ENCODE measurements at places on chromosomes 4 and X.

DNA sequence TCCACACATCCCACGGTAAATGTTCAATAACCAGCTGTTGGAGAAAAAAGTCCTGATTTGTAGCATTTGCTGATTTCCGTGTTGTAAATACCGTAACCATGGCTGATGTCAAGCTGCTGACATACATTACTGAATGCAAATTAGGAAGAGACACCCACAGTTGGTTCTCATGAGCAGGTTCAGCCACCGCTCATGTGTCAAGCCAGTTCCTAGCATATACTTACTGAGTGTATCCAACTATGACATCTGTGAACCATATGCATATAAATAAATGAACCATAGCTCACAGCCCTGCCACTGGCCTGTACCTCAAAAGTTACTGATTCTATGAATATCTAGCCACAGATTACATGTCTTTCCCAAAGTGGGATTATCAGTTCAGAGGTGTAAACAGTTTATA is 29.5 kb downstream of the FHDC1 start:
- DNase-seq, result no peak

GRCh38 chr4:25161593-25161950 is 1.3 kb upstream of the SEPSECS start:
- no peak for DNase-seq

- no peak for DNase-seq
These were observed 67.1 kb upstream of the MYOZ2 start for GRCh38 chr4:119068529-119068962.

DNA sequence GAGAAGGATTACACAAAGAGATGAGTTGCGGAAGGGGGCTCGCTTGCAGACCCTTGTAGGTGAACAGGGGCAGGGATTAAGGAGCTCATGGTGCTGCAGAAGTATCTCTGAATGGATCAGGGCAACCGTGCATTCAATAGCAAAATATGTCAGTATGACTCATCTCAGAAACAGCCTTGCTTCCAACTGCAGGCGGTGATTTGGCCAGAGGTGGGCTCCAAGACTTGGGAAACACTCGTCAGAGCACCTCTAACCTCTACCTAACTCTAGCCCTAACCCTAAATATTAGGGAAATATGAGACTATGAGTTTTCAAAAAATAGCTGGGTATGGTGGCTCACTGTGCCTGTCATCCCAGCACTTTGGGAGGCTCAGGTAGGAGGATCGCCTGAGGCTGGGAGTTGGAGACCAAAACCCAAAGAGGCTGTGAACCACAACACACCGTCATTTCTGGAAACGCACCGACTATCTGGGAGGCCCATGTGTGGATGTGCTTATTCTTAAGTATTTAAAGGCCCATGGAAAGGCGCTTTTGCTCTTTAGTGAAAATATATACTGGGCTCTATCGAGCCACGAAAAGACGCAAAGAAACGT is 102.6 kb downstream of the DHRSX start:
- DNase-seq, result no peak

GRCh38 chr4:8507196-8507570 is 66.6 kb downstream of the TRMT44 start:
- no peak for DNase-seq

- no peak for DNase-seq
These were observed 107.2 kb downstream of the ANAPC4 start for GRCh38 chr4:25484243-25484721.

DNA sequence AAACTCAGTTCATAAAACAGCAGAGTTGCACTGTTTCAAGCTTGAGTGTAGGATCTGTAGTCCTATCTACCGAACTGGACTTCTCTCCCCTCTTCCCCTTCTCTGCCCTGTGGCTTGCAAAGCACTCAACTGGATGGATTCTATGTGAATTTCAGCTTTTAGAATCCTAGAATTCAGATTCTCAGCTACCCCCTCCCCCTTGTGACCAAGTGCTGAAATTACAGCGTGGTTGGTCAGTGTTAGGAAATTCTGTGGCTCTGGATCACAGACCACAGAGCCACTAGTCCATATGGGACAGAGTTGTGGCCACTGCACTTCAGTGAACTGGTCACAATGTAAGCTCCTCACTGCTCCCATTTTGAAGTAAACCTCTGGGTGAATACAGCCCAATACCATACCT is 64.6 kb upstream of the TRPC5 start:
- DNase-seq, result no peak

DNA sequence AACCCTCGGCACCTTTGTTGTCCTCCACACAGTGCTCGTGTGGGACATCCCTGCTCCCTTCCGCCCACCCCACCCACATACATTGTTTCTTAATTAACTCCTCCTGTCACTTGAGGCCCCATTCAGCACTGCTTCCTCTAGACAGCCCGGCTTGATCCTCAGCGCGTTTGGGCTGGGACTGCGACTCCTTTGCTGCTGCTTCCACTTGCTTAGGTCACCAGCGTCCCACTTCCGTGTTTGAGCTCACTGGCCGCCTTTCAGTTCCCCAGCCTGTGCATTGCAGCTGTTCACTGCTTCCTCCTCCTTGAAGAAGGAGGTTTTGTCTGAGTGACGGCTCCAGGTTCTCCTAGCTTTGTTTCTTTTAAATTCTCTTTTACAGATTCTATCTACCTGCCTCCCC is 16.1 kb downstream of the RNF4 start:
- peak; percentile 21 for DNase-seq

DNA sequence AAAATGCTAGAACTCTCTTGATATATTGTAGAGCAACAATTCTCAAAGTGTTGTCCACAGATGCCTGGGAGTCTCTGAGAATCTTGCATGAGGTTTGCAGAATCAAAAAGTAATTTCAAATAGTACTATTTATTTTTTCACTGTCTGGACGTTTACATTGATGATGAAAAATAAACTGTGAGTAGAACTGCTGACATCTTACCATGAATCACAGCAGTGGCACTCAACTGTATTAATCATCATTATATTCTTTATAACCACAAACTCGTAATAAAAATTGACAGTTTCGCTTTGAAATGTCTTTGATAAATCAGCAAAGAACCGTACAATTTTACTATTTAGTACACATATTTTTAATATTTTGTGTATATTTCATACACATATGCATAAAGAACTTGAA is 94.5 kb downstream of the NAF1 start:
- no peak for DNase-seq

DNA sequence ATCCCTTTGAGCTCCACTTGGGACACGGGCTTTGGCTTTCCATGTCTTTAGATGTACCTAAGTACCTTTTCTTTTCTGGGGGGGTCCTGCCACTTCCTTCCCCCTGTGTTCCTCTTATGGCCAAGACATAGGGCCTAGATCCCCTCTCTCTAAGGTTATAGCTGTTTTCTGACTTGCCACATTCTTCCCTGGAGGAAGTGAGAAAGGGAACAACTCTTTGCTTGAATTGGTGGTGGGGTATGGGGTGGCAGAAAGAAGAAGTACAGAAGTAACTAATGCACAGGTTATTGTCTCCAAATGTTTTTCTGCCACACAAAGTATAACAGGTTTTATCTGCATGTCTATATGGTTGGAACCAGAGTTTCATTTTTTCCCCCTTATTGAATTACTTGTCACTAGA is 29.7 kb upstream of the DIPK2B start:
- no peak for DNase-seq

DNA sequence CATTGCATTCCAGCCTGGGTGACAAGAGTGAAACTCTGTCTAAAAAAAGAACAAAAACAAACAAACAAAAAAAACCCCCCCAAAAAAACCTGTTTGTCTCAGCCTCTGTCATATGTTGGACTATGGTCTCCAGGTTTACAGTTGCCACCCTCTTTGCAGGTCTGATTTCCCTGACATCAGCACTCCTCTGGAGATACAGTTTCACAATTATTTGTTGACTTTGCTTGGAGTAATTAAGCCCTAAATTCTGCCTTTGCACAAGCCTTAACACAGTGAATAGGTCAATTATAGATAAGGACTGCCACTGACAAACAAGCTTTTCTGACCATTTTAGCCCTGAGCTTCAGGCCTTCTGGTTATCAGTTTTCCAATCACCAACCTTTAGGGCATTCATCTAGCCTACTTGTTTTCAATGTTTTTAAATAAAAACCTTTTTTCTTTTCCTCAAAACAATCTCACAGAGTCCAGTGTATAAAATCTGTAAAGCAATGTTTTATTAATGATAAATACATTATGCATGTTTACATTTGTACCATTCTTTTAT is 20.4 kb upstream of the MAPK10 start:
- DNase-seq, result no peak

DNA sequence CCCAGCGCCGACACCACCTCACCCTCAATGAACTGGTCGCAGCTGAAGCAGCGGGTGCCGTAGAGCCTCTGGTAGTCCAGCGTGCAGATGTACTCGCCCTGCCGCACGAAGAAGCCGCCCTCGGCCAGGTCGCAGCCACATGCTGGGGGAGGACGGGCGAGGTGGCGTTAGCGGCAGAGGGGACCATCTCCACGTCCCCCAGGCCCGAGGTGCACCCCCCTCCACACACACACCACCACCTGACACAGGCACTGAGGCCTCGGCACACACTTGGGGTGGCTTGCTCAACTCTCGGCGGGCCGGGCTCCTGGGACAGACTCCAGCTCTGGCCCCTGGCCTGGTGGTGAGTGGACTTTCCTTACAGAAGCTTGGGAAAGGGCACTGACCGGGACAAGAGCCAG is 61.5 kb downstream of the ABLIM2 start:
- no peak for DNase-seq

GRCh38 chr4:81574991-81575390 is 103.3 kb upstream of the RASGEF1B start:
- no peak for DNase-seq

- DNase-seq, result no peak
These were observed 359 bp upstream of the GAB3 start for GRCh38 chrX:154751203-154751668.

DNA sequence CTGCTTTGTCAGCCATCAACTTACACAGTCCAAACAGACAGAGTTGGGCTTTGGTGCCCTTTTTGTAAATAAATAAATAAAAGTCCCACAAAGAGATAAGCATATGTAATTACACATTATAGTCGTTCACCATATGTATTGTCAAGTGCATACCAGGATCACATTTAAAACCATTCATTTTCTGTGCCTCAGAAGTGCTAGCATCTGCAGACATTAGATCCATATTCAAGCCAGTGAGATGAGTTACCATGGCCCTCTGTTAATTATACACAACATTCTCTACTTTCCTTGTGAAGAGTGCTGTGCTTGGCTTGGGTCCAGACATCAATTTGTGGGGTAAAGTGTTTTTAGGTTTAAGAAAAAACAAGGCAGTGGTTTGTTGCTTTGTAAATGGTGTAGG is 76.8 kb downstream of the ENOX2 start:
- DNase-seq, result no peak

DNA sequence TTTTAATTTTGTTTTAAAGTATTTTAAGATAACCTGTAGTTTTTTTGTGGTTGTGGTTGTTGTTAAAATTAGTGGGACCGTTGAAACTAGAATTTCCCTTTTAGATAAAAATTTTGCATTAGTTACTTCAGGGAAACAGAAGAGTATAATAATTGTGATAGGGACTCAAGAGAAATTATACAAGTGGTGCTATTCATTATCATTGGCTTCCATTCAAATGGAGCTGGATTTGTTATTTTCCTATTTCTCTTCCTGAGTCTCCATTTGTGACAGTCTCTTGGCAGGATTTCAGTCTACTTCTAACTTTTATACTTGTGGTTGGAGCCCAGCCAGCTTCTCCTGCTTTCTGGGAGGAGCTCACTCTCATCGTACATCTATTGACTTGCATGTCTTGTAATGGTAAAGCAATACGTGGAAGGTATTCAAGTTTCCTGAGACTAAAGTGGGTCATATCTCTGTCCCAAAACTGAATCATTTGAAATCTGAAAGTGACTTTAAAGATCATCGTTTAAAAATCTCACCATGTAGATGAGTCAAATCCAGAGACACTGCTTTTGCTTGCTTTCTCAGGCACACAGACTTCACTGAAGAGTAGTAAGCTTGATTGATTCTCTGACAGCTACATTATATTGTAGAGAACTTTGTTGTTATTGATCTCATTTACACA is 155.8 kb downstream of the RPA4 start:
- DNase-seq, result no peak

- no peak for DNase-seq
These were observed 36.7 kb downstream of the DIAPH2 start for GRCh38 chrX:96721354-96721753.

DNA sequence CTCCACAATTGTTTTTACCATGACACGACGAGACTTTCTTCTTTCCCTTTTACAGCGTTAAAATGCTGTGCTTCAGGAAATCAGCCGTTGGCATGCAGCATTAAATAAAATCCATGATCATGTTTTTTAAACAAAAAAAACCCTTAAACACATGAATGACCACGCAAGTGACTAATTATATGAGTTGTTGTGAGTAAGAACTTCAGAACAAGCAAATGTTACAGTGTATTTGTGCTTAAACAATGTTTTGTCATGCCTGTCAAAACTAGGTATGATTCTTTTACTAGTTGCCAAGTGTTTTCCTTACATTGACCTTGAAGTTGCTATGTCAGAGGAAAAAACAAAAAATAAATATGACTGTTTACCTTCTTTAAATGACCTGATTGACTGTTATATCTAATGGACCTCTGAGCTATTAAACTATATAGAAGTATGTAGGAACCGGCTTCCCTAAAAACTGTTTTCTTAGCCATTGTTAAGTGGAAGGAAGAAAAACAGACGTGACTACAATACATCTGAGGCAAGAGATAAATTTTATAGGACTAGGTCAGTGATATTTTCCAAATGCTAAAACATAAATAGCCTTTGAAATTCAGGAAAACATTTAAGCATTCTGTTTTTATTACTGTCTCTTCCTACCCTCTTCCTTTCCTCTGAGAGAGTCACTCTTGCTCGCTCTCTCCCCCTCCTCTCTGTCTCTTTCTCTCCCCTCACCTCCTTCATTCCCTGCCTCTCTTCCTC is 197.1 kb downstream of the PALLD start:
- DNase-seq, result no peak

DNA sequence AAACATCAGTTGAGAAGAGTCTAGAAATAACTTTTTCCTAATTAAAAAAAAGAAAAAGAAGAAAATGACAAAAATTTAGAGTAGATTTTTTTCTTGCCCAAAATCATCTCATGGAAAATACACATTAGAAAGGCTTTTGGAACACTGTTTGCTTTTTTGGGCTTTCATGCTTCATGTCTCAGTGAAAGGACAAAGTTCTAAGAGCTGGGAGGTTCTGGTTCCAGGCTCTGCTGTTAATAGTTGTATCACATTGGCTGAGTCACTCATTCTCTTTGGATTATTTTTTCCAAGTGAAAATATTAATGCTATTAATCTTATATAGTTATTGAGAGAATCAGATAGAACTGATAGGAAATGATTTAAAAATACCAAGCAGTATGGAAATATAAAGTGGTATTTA is 32.9 kb upstream of the ETNPPL start:
- no peak for DNase-seq

- no peak for DNase-seq
These were observed 11.9 kb upstream of the ADH7 start for GRCh38 chr4:99447079-99447478.

- DNase-seq, result no peak
These were observed 60.7 kb upstream of the PGM2 start for GRCh38 chr4:37765741-37766140.

- no peak for DNase-seq
These were observed 274.8 kb upstream of the TENM3 start for GRCh38 chr4:181968371-181968770.
